ENCODE measurements at places on chromosomes 1 and 21.

- peak; percentile 66 for DNase-seq
Measured at GRCh38 chr21:38938343-38938742, 132.6 kb downstream of the ETS2 start.

DNA sequence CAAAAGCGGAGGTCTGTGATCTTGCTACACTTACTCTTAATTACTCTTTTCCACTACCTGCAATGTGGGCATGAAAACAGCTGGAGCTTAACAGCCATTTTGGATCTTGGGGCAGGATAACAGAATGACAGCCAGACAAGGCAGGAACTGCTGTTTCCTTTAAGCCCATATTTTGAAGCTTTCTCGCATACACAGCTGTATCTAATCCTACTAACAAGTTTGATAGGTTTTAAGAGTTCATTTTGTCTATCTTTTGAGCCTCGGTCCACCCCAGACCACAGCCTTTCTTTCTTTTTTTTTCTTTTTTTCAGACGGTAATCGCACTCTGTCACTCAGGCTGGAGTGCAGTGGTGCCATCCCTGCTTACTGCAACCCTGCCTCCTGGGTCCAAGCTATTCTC is 42.4 kb upstream of the CRB1 start:
- DNase-seq, result no peak

- DNase-seq, result no peak
Measured at GRCh38 chr1:10965546-10966226, 46.8 kb upstream of the TARDBP start.

DNA sequence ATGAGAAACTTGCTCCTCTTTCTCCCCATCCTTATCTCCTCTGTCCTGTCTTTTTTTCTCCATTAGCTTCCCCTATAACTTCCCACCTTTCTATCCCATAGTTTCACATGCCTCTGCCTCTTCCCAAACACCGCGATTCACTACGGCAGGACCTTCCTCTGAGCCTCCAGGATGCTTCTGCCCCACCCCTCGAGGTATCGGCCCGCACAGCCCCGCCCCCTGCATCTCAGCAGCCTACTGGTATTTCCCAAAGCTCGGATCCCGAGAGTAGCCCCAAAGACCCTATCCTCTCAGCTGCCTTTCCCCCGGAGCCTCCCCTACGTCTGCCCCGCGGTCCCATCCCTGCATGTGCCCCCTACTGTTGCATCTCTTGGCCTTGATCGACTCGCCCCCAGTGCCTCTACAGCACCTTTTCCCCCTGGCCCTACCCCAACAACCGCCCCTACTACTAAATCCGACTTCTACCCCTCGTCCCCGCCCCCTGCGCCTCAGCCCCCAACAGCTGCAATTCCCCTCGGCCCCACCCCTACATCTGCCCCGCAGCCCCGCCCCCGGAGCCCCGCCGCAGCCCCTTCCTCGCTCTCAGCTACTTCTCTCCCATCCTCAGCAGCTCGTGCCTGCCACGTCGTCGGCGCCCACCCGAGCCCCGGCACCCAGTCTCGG is 512 bp downstream of the PIAS3 start:
- no peak for DNase-seq

DNA sequence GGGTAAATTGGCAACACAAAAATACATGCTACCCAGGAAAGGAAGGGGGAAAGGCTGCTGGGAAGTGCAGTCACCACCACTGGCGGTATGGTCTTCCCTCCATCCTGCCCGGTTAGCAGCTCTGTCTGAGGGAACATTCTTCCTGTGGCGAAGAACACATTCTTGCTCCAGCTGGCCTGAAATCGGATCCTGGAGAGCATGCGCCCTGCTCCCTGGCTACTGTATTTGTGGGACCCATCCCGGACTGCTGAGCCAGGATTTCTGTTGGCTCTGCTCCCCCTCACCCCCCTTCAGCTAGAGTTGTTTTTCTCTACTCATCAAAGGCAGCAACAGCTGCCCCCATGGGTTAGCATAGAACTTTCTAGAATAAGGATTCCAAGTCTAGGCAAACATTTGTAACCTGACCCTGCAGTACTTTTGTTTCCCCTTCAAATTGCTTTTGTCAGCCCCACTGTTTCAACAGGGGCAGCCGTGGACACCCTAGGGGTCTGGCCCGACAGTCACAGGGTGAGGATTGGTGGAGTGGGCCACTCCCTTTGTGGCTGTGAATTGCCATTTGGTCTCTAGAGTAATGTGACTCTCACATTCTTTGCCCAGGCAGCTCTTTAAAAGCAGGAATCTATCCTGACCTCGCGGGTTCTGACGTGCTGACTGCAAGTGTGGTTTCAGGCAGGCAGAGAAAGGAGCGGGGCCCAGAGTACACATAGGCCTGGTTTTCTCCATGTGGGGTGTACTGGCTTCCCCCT is 157.7 kb downstream of the TOMM20 start:
- DNase-seq, result peak; percentile 78

DNA sequence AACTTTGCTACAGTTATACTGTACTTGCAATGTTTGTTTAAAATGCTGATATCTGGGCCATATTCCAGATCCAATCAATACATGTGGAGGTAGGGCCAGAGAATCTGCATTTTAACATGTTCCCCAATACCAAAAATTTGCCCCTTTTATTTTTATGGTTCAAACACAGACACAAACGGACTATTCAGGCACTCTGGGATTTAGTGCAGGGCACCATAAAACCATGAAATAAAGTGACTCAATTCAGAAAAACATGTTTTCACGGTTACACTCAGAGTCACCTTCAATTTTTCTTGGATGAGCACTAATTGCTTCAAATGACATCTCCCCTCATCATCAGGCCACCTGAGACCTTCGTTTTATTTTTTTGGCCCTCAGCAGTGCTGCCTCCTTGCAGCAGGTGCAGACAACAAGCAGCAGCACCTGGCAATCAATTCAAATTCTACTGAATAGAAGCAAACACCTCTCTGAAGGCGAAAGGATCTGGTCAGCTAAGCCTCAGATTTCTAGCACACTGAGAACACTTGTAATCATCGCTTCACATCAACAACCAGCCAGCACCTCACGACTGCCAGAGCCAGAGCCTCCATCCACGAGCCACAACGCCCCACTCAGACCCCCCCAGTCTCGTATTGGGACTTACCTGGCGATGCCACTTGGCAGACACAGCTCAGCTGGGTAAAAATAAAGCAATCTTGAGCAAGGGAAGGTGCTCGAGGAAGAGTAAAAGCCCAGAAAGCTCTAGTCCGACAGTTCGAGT is 1.1 kb downstream of the ERO1B start:
- DNase-seq, result peak; percentile 52

GRCh38 chr1:214637722-214638458 is 34.9 kb downstream of the CENPF start:
- no peak for DNase-seq

- DNase-seq, result no peak
Measured at GRCh38 chr1:64248065-64248464, 44.6 kb downstream of the UBE2U start.

DNA sequence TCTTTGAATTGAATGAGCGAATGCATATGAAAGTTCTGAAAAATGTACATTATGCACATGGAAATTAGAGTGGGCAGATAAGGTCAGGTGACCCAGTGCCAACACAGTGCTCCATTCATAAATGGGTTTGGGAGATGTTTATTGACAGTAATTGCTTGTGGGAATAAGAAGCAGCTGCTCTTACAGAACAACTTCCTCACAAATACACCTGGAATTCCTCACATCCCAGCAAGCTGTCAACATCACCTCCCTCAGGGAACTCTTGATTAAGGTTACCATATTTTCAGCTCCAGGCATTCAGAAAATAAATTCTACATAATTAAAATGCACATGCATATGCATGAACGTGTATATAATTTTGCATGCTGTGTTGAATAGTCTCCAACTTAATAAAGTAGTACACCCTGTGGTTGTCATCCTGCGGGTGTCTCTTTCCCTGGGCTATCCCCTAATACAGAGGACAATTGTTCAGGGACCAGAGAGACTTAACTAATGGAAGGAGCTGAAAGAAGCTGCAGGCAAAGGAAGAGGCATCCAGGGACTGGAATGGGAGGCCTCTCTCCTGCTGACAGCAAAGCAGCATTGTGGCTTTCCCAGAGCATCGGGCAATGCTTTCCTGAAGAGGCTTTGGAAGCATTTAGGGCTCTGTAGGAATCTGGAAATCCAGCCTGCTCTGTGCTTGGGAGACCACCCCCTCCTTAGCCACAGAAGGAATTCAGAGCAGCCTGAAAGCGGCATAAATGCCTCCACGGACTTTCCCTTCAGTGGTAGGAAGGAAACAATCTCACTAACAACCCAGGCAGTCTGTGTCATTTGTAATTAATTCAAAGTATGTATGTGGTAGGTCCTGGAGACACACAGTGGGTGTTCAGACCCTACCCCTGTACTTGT is 55.2 kb upstream of the GNG12 start:
- no peak for DNase-seq

DNA sequence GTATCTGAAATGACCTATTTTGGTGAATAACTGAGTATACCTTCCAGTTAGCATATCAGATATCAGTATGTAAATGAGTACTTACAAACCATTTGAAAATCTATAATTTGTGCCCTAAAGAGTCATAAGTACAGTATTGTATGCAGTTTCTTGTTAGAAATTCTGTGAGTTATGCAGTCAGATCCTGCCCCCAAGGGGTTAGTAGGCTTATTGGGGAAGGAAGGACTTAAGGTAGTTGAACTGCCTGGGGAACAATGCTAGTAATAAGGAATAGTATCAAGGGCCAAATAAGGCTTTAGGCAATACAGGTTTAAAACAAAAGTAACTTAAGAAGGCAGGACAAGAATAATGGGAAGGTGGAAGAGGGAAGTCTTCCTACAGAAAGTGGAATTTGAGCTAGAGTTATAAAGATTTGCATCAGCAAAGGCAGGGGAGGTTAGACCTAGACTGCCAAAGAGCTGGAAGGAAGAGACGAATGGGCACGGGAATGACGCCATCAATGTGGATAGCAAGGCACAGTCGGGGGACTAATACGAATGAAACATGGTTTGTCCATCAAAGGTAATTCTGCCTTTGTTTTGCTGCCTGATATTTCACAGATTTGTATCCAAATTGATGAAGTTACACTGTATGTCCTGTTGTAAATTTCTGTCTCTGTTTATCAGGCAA is 182.9 kb upstream of the DPYD start:
- no peak for DNase-seq

GRCh38 chr1:212188599-212189351 is 96.4 kb upstream of the PPP2R5A start:
- DNase-seq, result no peak

DNA sequence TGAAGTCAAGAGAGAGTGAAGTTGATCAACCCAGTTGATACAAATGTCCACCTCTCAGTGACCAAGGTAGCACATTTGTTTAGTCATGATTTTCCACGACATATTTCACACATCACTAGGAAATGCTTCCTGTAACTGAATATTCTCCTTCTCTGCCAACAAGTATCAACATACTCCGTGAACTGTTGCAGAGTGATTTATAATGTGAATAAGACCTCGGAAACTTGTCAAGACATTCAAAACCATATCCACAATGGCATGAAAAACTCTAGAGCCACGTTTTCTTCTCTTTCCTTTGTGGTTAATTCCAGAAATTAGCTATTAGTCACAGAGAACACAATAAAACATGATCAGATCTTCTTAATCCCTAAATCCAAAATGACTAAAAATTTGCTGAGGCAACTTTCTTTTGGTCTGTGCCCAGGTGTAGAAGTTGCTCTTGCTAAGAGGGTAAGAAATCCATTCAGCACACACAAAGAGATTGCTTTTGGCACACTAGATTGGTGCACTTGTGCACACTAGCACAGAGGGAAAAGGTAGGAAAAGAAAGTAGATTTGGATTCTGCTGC is 244.3 kb upstream of the NRIP1 start:
- DNase-seq, result no peak

GRCh38 chr21:45153358-45154318 is 79.3 kb downstream of the ADARB1 start:
- DNase-seq, result no peak

- no peak for DNase-seq
Measured at GRCh38 chr1:172211221-172211620, 209.3 kb upstream of the C1orf105 start.

- no peak for DNase-seq
Measured at GRCh38 chr1:17655169-17655568, 100.0 kb upstream of the ACTL8 start.

DNA sequence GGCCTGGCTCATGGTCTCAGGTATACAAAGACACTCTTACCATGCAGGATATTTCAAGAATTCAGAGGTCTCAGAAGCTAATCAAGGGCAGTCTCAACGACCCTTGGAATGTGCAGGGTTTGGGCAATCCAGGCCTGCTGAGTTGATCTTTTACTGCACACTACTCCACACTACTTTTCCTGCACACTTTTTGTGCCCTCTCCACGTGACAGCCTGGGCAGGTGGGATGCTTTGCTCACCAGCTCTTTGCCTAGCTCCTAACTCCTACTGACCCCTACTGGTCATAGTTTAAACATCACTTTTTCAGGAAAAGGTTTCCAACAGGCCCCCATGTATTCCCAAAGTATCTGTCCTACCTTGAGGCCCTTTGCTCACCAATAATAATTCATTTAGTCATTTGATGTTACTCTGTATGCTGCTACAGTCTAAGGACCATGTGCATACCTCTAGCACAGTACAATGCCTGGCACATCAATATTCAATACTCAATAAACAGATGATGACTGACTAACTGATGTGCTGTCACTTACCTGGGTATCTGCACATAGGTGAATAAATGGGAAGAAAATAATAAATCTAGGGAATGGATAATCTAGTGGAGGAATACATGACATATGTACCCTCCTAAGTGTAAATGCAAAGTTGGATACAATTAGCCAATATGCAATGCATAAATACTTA is 9.6 kb downstream of the DUSP23 start:
- DNase-seq, result no peak

- peak; percentile 81 for DNase-seq
Measured at GRCh38 chr1:206912445-206913095, 9.2 kb downstream of the FCMR start.

- peak; percentile 31 for DNase-seq
Measured at GRCh38 chr1:156025876-156026275, 5.1 kb upstream of the SSR2 start.

- no peak for DNase-seq
Measured at GRCh38 chr1:57599236-57599994, 175.6 kb upstream of the DAB1 start.

- DNase-seq, result no peak
Measured at GRCh38 chr1:107010582-107010981, 45.9 kb upstream of the PRMT6 start.

GRCh38 chr1:53981220-53981619 is 35.1 kb downstream of the LRRC42 start:
- DNase-seq, result no peak

Measured in NCI-H1092 (cell line).